ENCODE measurements at places on chromosomes 12 and 14.

DNA sequence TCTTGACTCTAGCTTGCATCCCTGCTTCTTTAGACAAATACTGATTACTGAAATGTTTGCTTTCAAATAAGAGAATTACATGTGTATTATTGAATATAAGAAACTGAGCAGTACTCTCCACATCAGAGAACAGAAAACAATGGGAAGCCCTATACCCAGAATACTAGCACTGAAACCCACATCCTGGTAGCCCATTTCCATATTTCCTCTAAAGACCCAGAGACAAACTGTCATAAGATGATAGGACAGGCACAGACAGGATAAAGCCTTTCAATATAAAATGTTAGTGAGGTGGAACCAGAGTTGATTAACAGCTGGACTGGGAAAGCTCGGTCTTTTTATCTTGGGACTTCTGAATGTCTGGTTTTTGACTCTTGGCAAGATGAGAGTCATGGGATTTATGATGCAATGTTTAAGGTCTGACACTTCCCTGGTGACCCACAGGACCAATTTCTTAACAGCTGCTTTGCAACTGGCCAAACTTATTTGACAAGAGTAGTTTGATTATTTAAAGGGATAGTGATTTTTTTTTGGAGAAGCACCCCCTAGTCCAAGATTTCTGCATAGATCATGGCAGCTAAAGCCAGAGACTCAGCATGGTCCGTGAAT is 166.9 kb upstream of the ATXN7L3B start:
- DNase-seq, result no peak

DNA sequence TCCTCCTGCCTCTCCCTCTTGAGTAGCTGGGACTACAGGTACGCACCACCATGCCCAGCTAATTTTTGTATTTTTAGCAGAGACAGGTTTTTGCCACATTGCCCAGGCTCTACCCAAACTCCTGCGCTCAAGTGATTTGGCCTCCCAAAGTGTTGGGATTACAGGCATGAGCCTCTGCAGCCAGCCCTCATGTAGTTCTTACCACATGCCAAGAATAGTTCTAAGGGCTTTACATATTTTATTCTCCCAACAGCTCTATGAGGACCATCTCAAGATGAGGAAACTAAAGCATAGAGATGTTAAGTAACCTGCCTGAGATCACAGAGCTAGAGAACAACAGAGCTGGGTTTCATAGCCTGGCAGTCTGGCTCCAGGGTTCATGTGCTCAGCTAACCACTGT is 37.9 kb upstream of the ALDH2 start:
- no peak for DNase-seq

DNA sequence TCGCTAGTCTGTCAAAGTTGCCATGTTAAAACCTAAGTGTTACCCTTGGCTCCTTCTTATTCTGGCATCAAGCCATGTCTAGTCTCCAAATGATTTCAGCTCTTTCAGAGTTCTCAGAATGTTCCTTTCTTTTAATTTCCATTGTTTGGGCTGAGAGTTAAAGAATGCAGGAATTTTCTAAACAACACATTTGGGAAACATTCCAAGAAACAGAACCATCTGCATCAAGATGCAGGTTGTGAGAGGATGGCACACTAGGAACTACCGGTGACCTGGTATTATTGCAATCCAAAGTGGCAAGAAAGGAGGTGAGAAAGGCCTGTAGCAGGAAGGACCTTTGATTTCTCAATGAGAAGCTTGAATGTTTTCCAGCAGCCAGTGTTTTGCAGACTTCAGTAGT is 30.1 kb downstream of the SLC35F4 start:
- no peak for DNase-seq

DNA sequence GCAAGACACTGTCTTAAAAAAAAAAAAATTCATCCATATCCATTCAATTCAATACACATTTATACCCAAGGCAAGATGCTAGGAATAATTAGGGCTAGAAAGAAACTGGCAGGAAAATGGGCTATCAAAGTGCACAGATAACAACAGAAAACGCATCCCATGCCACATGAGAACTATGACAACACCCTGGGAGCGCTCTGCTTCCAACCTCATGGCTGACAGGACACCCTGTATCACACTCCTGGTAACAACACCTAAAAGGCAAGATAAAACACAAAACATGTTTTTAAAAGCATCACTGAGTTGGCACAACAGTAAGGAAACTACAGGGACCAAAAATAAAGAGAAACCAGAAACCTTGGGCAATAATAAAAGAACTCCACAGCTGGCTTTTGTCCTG is 54.9 kb downstream of the ZFYVE21 start:
- DNase-seq, result no peak

DNA sequence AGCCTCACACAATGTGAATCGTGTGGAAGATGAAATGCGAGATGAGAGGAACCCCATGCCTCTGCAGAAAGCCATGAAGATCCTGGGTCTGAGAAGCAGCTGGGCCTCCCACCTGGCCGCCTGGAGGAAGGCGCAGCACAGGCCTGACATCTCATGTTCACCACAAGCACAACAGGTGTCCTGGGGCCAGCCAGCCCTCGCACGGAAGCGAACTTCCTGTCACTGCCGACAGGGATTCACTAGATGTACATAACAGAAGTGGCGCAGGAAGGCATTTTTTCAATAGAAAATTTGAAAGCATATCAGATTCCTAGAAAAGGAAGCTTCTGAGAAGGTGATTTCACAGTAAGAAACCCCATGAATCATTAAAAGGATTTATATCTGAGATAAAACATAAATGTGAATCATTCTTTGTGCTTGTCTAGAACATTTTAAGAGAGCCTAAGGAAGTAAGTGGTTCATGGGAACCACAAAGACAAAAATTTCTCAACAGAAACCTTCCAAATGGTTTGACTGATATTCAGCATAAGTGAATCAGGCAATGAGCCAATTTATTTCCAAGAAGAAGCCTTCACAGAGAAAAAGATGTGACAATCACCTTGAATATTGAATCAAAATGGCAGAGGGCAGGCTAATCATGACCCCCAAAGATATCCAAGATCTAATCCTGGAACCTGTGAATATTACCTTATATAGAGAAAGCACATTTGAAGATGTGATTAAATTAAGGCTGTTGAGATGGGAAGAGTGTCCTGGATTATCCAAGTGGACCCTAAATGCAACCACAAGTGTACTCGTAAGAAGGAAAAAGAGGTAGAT is 311.9 kb downstream of the DUSP6 start:
- DNase-seq, result no peak

DNA sequence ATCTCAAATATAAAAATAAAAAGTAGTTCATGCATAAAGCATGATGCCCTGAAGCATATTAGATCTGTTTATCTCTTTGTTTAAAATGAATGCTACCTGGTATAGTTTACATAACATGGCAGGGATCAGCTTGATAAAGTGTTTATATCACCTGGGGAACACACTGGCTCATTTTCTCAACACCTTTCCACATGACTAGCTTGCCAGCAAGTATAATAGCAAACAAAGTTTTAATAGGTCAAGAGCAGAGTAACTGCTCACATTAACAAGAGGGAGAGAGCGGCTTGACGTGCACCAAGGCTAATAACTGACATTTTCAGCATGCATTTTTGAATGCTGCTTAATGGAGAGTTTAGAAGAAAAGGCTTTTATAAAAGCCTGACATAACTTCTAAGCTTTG is 246.4 kb downstream of the EGLN3 start:
- DNase-seq, result no peak

- DNase-seq, result no peak
Observed at GRCh38 chr12:100987552-100988521, 193.3 kb downstream of the ANO4 start.

GRCh38 chr12:4496145-4496838 is 42.4 kb upstream of the RAD51AP1 start:
- DNase-seq, result no peak
